ENCODE measurements at places on chromosomes 5 and 9.

DNA sequence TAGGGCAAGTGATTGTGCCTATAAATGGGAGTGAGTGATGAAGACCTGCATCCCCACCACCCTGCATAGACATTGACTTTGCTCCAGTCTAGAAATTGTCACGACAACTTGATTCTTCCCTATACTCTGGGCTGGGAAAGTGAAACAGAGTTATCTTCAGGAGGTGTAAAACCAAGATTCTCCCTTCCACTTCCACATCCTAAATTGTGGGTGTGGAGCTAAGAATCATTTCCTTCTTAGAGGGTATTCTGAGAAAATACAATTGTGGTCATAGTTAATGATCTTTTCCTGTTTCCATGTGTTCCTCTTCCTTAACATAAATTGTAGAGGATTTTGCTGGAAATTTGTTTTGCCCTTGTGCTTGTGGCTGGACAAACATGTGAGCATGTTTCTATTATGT lies 96.8 kb upstream of the PJA2 start:
- no peak for DNase-seq

DNA sequence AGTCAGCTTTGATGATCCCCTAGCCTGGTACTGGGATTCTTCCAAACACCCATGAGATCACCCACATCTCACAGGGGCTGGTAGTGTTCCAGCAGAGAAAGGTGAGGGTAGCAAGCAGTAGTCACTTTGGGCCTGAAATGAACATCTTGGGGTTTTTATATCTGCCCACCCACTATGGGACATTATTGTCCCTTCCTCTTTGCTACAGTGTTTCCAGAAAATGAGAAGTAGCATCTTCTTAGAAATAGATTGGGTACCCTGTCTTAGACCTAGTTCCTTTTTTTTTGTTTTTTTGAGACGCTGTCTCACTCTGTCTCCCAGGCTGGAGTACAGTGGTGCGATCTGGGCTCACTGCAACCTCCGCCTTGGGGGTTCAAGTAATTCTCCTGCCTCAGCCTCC lies 249.2 kb upstream of the ANKRD55 start:
- DNase-seq, result no peak

GRCh38 chr9:78363221-78363620 lies 66.3 kb downstream of the PSAT1 start:
- DNase-seq, result no peak

- no peak for DNase-seq
Measured at GRCh38 chr5:68915079-68915478, 178.7 kb upstream of the SLC30A5 start.

DNA sequence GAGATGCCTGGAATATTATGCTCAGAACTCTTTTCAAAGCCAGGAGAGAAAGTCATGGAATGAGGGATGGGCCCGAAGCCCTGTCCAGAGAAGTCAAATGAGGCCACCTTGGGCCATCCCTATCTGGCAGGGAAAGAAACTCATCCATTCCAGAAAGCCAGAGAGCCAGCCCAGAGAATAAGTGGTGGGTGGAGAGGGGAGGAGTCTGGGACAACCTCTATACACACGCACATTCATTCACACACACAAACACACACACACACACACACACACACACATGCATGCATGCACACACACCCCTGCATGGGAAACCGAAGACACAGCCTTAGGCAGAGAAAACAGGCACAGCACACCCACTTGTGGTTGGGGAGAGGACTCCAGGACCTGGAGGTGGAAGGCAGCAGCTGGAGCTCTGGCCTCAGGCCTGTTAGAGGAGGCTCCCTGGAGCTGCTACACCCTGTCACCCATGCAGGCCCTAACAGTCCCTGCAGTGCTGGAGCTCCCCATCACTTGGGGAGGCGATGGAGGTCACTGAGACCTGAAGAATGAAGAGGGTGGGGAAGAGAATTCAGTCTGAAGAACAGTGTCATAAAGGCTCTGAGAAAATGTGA lies 38.0 kb downstream of the TGFBI start:
- no peak for DNase-seq

GRCh38 chr5:180771839-180772238 lies 30.8 kb downstream of the MGAT1 start:
- DNase-seq, result no peak

DNA sequence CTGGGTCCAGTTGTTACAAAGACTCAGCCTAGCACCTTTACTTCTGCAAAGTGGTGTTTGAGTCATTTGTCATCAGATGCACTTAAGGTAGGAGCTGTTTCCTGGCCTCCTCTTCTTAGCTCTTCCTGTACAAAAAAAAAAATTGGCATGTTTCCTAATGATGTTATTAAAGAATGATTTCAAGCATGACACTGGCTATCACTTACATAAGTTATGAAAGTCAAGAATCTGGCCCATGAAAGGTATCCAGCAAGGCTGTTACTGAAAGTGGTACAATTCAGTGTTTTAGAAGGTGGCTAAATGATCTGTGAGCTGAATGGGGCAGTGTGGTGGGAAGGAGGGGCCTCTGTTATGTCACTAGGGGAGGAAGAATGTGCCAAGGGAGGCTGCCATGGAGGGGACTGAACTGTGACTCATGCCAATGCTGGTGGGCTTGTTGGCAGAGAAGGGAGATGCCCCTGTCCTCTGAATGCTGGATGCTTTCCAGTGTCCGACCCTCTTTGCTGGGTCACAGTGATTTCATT lies 175.1 kb upstream of the MAP1B start:
- DNase-seq, result no peak
